RPMI7951 (cell line): ENCODE measurements at places on chromosomes 2 and 18. TPM values are rescaled to one million over a fixed set of nuclear protein-coding genes. Genes with fewer than 3 reads are reported as not detected.

Gene SPDYA
- 0.20 and 0.60 TPM in 2 replicates for total RNA-seq

DNA sequence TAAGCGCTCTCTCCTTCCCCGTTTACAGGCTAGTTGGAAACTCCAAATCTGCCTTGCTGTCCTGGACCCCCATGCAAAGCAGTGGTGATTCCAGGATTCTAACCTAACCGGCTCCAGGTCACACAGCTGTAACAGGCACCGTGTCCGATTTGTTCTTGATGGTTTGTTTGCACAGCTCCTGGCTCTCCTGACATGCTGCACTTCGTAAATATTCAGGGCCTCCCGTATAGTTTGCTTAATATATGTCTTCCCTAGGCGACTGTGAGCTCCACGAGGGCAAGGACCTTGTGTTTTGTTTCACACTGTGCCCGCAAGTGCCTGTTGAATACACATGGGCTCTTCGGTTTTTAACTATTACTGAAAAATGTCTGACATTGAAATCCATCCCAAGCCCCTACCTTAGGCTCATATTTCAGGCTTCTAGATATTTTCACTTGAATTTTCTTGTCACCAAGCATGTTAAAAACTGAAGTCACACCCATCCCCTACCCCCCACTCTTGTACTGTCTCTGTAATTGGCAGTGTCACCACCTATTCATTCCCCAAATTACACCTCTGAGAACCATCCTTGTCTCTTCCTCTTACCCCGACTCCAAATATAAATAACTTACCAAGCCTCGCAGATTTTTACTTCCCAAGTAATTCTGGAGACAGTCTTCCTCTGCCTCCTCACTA is 1.0 kb upstream of the PUM2 start:
- DNase-seq = no peak

- no peak for DNase-seq
Observed at GRCh38 chr2:107806901-107807300, 19.8 kb upstream of the RGPD4 start.

DNA sequence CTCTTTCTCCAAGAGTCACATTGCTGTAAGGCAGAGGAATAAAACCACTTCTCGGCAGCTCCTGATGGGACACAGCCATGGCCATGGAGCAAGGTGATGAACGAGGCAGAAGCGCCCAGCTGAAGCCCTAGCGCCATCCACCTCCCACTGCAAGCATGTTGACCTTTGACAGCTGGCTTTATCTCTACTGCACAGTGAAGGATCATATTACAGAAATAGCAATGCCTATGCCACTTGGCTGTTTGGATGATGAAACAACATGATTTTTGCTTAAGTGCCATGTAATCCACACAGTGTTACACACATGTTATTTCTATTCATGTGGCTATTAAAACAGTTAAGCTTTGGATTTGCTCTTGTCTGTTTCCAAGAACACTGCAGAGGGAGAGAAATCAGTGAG is 167.7 kb downstream of the VAPA start:
- no peak for DNase-seq

Gene CHN1
- 131 and 163 TPM in 2 replicates for total RNA-seq
